ENCODE measurements at places on chromosomes 2 and 18. TPM values are rescaled to one million over a fixed set of nuclear protein-coding genes. Genes with fewer than 3 reads are reported as not detected.

The FNDC4 gene
- total RNA-seq, result 17.7 TPM

The KLF7 gene
- 29.5 TPM for total RNA-seq

The IKZF2 gene
- 25.3 TPM for total RNA-seq

The GLI2 gene
- total RNA-seq, result 1.3 TPM

The ALPP gene
- total RNA-seq, result not detected

The KCNE4 gene
- total RNA-seq, result 17.5 TPM

The ARHGEF4 gene
- 15.6 TPM for total RNA-seq

Measured in thyroid gland (tissue), 4 donors.